ENCODE measurements at places on chromosomes 16 and 17.

DNA sequence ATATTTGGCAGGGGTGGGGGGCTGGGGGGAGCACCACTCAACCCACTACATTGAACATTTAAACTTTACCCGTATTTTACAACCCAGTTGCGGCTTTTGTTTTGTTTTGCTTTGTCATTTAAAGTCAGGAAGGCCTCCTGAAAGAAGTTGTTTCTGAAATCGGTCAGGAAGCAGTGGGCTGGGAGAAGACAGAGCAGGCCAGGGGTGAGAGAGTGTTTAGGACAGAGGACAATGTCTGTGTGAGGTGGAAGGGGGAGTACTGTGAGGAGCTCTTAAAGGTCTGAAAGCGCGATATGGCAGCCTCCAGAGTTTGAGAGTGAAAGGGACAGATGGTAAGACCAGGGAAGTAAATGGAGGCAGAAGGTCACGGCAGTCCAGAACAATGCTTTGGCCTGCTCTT is 6.1 kb upstream of the WFIKKN2 start:
- DNase-seq: no peak

GRCh38 chr17:15999974-16000827 is 577 bp downstream of the TTC19 start:
- DNase-seq: no peak

DNA sequence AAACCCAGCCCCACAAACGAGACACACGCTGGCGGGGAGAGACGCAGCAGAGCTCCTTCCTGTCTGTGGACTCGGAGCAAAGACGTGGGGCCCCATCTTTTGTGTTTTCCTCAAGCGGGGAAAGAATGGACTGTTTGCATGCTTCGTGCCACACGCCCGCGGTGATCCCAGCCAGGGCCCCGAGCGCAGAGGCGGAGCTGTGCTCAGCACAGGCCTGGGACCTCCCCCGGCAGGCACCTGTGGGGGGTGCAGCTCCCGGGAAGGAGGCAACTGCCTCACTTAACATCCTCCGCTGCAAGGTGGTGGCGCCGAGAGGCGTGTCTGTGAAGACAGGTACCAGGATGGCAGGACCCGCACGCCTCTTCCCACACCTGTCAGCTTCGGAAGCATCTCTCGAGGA is 19.1 kb downstream of the TRARG1 start:
- peak; percentile 9 for DNase-seq

DNA sequence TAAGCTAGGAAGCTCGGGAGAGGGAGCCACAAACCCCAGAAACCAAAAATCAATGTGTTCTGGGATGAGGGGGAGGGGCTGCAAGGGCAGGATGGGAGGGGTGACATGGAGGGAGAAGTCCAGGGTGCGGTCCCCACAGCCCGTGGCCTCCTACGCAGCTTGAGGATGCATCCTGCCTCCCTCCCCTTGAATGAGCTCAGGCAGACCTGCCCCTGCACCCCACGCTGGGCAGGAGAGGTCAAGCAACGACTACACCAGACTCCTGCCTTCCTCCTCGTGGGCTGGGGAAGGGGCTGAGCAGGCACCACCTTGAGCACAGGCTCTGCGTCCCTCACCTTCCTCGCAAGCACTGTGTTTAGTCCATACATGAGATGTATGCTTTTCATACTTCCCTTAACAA is 3.9 kb downstream of the ANKRD13B start:
- DNase-seq: no peak

GRCh38 chr17:43530288-43531081 is 15.7 kb downstream of the ETV4 start:
- DNase-seq: no peak

- no peak for DNase-seq
Measured at GRCh38 chr17:46732754-46733398, 85.6 kb downstream of the WNT3 start.

DNA sequence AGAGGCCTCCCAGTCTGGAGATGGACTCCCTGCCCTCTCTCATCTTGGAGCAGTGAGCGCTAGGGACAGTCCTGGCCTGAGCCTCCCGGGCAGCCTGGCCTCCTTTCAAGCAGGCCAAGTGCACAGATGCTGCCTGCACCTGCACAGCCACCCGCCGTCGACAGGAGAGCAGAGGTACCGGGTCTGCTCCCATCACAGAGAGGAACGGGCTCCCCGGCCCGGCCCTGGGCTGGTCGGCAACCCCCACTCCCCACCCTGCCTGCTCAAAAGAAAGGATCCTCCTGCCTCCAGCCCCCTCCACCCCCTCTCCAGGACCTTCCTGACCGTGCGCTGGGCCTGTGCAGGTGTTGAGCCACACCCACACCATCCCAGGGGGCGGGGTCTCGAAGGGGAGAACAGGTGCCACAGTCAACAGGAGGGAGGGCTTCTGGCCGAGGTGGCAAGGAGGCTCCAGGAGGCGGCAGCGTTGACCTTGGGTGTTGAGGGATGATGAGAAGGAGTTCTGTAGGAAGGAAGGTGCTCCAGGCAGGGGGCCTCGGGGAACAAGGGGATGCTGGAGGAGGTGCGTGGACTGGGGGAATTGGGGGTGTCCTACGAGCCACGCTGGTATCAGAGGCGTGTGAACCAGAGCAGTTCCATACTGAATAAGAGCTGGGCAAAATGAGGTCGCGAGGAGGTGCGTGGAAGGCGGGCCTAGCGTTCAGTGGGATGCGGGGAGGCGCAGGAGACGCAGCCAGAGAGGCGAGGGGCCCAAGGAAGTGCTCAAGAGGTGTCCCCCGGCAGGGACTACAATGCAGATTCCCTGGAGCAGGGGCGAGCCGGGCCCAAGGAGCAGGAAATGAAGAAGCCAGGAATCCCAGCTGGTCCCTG is 967 bp upstream of the CDH15 start:
- DNase-seq: no peak

GRCh38 chr16:49281843-49282642 is 405 bp upstream of the CBLN1 start:
- no peak for DNase-seq

GRCh38 chr17:73468221-73468620 is 156.4 kb upstream of the CDC42EP4 start:
- DNase-seq: no peak

Data from stimulated activated CD8-positive, alpha-beta memory T cell treated with anti-CD3 and anti-CD28 coated beads, Interleukin-2, amount 100 ng/mL, for 1 hour (primary cell).